ENCODE measurements at places on chromosomes 3 and 15. TPM values are rescaled to one million over a fixed set of nuclear protein-coding genes. Genes with fewer than 3 reads are reported as not detected.

Gene C3orf85
- not detected for total RNA-seq

Gene MAN2A2
- 7.4 TPM for total RNA-seq

Gene RHCG
- 0.67 TPM for total RNA-seq

Gene OXSM
- 7.3 TPM for total RNA-seq

Gene PCLAF
- total RNA-seq, result 46.4 TPM

Gene CPN2
- total RNA-seq, result 0.21 TPM
